ENCODE measurements at places on chromosomes 7 and 10. TPM values are rescaled to one million over a fixed set of nuclear protein-coding genes. Genes with fewer than 3 reads are reported as not detected.

OPN1SW gene
- not detected for total RNA-seq

SLC13A4 gene
- total RNA-seq: under 0.01 TPM

PIP gene
- total RNA-seq: not detected

LGI1 gene
- total RNA-seq: not detected

LBX1 gene
- total RNA-seq: not detected

AMPH gene
- 1.5 TPM for total RNA-seq

TFEC gene
- total RNA-seq: 0.50 TPM

ANKRD22 gene
- not detected for total RNA-seq

NACAD gene
- 2.4 TPM for total RNA-seq

SFRP4 gene
- 3.2 TPM for total RNA-seq

SPDYE6 gene
- not detected for total RNA-seq

NUTM2B gene
- total RNA-seq: 0.37 TPM

PNLIPRP1 gene
- not detected for total RNA-seq

CLRN3 gene
- not detected for total RNA-seq

ADCY1 gene
- total RNA-seq: 0.33 TPM

FANK1 gene
- total RNA-seq: 3.7 TPM

SVOPL gene
- total RNA-seq: not detected

COMTD1 gene
- total RNA-seq: 7.2 TPM

NEUROD6 gene
- total RNA-seq: not detected

GLCCI1 gene
- 9.7 TPM for total RNA-seq

CALHM1 gene
- not detected for total RNA-seq

STEAP2 gene
- total RNA-seq: 19.0 TPM

TMEM72 gene
- total RNA-seq: not detected

GIMAP1 gene
- under 0.01 TPM for total RNA-seq

SPDYE8 gene
- total RNA-seq: not detected

REEP3 gene
- total RNA-seq: 63.4 TPM

SLC39A12 gene
- under 0.01 TPM for total RNA-seq

EBF3 gene
- total RNA-seq: 0.12 TPM

INSIG1 gene
- 518 TPM for total RNA-seq

MUC12 gene
- total RNA-seq: 0.44 TPM

HOXA1 gene
- under 0.01 TPM for total RNA-seq

OR13A1 gene
- total RNA-seq: not detected

CNOT4 gene
- total RNA-seq: 6.6 TPM

FGFBP3 gene
- 0.66 TPM for total RNA-seq

Data from uterine smooth muscle cell (primary cell).